ENCODE measurements at places on chromosomes 7 and 10.

- no peak for DNase-seq
These were observed 16.6 kb downstream of the SSMEM1 start for GRCh38 chr7:130224210-130224609.

DNA sequence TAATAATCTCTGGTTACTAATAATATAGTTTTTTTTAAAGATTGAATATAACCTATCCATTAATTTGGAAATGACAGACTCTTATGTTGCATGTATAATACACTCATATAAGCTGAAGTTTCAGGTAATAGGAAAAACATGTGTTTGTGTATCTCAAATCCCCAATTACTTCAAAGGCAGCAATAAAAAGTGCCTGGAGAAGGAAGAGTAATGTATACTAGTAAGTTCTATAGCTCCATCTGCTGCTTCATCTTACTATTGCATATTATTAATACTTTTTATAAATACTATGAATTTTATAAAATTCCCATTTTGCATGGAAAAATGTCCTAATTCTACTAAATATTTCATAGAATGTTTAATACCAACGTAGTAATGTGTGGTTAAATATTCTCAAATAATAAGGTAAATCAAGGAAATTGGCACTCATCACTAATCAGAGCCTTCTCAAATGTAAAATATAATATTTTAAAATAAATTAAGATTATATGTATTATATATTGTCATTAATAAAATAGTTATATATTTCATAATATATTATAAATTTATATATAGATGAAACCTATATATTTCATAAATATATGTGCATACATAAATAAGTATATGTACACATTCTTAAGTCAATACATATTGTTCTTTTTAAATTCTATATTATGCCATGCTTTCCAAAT is 311.9 kb downstream of the HGF start:
- no peak for DNase-seq

DNA sequence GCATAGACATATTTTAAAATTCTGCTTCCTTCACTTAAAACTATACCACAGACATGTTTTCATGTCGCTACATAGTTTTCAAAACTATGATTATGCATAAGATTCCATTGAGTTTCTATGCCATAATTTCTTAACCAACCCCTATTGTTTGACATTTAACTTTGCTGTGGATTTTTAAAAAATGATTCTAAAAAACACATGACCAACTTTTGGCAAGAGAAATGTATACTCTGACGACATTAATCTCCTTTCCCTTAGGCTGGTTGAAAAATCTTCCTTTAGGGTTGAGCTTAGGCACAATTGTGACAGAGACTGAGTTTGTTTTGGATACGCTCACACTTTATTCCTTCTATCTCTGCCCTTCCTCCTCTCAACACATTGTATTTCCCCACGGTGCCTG is 14.9 kb downstream of the CREB5 start:
- no peak for DNase-seq

DNA sequence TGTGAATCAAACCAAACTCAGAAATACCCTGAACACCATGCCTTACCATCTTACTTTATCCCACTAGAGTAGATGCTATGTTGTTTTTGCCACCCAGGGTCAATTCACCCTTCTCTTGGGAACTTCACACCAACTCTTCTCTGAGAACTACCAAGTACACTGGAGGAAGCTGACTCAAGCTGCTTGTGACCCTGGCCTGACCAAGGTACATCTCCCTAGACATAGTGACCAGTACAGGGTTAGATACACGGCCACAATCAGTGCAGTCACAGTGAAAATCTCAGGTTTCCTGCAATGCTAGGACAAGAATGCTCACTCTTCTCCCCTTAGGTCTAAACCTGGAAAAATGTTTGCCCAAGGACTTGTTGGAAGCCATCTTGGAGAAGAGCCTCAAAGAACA is 31.8 kb downstream of the EZH2 start:
- DNase-seq: no peak

DNA sequence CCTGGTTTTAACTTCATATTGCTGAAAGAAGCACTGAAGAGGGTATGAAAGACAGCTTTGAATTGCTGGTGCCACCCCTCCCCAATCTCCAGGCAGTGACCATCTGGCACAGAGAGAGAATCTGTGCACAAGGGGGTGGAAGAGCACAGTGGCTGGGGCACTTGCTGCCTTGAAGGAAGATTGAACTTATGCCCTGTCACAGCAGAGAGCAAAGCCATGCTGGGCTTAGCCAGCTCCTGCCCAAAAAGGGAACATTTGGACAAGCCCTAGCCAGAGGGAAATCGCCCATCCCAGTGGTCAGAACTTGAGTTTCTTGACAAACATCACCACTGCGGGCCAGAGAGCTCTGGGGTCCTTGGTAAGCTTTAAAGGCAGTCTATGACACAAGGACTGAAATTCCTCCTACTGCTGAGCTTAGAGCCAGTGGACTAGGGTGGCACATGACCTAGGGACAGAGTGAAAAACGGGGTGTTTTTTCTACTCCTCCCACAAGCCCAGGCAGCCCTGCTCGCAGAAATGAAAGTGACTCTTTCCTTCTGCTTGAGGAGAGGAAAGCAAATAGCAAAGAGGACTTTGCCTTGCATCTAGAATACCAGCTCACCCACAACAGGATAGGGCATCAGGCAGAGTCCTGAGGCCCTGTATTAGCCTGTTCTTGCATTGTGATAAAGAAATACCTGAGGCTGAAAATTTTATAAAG is 257.2 kb downstream of the CTNNA3 start:
- DNase-seq: no peak

DNA sequence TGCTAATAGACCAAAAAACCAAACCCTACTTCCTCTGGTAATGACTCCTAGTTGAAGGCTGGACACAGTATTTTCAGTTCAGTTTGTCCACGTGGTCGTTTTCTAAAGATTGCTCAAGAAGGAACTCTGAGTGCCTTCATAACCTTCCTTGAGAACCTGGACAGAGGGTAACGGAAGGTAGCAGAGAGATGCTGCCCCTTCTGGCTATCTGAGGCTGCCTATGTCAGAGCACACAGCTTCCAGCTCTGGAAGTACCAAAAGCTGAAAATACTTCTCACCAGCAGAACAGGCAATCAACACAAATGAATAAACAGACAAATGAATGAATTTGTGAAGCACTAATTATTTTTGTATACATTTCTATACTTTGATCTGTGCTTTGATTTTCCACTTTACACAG is 85.2 kb downstream of the AMPH start:
- DNase-seq: no peak

Data from effector memory CD8-positive, alpha-beta T cell (primary cell).